ENCODE measurements at places on chromosomes 11 and 22.

DNA sequence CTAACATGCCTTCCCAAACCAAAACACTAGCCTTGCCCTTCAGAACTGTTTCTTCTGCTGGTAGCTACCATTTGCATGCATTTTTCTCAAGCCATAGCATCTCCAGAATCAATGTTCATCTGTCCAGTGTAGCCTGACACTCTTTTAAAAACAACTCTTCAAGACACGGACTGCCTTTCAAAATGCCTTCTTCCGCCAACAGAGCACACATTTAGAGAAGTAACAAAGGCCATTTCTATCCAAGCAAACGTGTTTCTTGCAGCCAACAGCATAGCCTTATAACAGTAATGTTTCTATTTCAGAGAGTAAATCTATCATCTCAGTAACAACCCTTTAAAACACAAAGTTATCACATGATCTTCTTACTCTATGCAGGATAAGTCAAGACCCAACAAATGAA, 143.3 kb upstream of the MTMR2 start:
- no peak for DNase-seq

- DNase-seq: no peak
Measured at GRCh38 chr11:93000511-93001476, 31.3 kb downstream of the MTNR1B start.

DNA sequence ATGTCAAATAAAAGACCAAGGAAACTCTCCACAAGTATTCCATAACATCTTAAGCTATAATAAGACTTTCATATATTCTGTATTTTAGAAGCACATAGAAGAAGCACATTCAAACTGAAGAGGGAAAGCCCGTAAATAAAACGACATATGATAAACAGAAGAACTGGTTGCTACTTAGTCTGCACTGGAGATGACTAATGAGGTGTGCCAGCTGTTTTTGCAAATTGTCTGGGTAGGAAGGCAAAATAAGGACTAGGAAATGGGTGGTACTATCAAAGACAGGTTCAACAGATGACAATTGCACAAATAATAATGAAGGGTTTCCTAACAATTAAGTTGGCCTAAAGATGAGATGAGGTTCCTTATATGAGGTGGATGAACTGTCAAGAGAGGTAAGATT, 593.2 kb upstream of the CCDC179 start:
- DNase-seq: no peak

DNA sequence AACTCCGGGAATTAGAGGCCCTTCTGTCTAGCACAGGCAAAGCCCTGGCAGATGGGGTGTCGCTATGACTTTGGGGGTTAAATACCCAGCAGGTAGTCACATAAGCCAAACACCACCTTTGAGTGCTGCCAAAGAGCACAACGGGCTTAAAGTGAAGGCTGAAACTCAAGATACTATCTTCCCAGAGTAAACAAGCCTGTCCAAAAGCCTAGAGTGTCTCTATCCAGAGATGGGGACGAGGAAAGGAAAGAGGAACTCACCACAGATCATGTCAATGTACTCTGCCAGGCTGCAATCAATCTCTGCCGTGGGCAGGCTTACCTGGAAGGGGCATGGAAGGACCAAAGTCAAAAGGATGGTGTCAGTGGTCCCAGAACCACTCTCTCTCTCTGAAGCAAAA, 14.5 kb downstream of the TMEM25 start:
- DNase-seq: no peak

- DNase-seq: no peak
Measured at GRCh38 chr11:110087812-110088534, 5.2 kb upstream of the ZC3H12C start.

DNA sequence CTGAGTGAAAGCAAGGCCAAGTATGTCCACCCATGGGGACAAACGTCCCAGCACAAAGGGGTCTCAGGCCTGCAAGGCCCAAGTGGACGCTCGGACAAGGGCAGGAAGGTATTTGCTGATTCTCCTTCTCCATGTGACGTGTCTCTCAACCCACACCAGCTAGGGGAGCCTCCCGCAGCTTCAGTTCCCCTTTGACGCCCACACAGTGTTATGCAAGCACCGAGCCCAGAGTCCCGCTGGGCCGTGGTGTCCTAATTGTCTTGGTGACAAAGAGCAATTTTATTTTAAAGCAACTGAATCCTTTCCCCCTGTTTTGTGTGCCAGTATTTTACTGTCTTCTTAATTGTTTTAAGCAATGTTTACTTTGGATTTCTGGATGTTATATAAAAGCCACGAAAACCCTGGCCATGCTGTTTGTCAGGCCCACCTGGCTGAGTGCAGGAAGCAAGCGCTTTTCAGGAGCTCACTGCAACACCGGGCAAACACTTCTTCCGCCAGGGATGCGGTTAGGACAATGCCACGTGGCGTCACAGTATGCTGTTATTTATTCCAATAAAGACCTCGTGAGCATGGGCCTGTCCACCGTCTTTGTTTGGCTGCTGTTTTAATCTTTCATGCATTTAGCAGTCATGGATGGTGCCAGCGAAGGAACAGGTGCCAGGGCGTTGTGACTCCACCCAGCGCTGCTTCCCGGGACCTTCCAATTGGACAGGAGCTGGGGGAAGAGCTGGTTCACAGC, 8.2 kb upstream of the PARVG start:
- no peak for DNase-seq

DNA sequence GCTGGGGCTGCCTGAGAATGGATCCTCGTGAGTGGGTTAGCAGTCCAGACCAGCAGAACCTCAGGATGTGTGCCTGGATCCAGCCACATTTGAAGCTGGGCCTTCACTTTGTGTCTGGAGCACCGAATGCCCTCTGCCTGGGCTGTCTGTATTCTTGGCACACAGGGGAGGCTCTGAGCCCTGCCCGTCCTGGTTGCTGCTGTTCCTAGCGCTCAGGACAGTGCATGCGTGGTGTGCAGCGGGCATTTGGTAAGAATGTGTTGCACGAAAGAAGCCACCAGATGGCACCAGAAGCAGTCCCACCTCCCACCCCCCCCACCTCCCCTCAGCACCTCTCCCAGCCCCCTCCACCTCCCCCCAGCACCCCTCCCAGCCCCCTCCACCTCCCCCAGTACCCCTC, 4.1 kb upstream of the MAPK11 start:
- peak; percentile 41 for DNase-seq

DNA sequence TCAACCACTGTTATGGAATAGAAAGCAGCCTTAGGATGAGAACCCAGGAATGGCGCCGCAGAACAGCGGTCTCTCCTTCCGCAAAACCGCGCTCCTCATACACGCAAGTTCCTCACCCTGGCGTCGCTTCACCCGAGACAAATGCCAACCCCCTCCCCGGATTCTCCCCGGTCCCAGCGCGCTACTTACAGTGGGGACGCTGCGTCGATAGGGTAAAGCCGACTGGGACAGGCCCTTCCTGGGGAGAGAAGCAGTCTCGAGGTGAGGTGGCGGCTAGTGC, 287 bp downstream of the RPS13 start:
- DNase-seq: no peak

- DNase-seq: no peak
Measured at GRCh38 chr11:85310479-85310878, 316.7 kb downstream of the DLG2 start.

DNA sequence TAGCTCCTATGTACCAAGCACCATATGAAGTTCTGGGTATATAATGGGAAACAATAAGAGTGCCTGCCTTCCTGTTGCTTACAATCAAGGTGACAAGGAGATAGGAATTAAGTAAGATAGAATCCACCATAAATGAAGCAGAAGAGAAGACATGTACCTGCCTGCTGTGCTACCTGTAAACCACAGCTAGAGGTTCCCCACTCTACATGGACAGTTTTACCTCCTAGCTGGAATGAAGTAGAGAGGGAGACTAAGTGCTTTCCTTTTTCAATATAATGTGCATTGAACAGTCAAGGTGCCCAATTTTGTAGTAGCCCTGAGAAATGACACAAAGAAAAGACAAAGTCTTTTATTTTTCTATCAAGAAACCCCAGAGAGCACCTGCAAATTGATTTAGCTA, 984.6 kb downstream of the DLG2 start:
- no peak for DNase-seq

DNA sequence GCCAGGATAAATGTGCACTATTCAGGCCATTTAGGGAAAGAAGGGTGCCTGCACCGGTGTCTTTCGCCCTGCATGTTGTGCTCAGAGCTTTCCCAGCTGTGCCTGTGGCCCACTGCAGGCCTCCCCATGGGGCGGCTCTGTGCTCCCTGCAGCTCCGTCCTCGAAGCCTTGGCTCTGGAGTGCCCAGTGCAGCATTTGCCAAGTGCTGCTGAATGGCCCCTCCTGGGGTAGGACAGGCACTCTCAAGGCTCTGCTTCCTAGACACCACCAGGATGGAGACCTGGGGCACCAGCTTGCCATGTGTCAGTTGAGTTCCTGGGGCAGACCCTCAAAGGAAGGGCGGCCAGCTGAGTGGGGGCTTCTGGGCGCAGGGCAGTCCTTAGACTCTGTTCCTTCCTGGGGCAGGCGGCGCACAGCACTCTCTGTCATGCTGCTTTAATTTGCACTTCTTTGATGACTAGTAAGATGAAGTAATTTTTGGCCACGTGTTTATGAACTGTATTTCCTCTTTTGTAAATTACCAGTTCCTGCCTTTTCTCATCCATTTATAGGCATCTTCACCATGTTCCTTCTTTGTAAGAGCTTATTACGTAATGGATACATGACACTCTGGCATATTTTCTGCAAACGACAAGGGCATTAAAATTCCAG, 32.1 kb upstream of the GNB1L start:
- peak; percentile 28 for DNase-seq

- no peak for DNase-seq
Measured at GRCh38 chr11:46947399-46948077, 11.0 kb downstream of the CSTPP1 start.

DNA sequence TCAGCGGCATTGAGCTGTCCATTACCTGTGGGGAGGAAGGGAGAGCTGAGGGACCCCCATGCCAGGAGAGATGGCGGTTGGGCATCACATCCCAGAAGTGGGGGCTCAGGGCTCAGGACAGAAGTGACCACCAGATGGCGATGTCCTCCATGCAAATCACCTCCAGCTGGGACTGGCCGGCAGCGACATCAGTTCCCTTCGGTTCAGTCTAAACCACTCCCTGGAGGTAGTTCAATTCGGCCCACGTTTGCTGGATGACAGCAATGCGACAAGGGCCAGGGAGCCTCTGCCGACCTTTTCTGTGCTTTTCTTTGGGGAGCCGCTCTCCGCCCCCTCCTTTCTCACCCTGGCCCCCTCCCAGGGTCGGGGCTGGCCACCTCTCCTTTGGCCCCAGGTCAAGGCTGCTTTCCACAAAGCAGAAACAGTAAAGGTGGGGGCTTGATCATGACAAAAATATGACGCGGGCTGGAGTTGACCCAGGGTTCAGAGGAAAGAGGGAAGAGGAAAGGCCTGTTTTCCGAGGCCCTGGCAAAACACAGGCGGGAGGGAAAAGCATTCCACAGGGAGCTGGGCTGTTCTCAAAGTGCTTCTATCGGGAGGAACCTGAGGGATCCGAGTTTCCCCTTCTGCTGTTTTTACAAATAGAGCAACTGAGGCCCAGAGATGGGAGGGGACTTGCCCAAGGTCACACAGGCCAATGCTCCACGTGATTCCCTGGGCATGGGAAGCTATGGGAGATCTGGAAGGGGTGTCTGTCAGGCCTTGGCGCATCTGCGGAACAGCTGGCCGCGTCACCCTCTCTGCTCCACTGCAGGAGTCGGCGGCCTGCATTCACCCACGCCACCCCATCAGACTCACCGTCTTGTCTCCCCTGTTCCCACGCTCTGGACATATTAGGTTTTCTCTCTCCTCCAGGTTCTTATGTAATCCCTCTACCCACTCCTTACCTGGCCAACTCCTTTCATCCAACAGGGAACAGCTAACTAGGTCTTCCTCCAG, 54.7 kb downstream of the FBXO7 start:
- peak; percentile 75 for DNase-seq

- no peak for DNase-seq
Measured at GRCh38 chr11:125201525-125202141, 37.1 kb downstream of the PKNOX2 start.

DNA sequence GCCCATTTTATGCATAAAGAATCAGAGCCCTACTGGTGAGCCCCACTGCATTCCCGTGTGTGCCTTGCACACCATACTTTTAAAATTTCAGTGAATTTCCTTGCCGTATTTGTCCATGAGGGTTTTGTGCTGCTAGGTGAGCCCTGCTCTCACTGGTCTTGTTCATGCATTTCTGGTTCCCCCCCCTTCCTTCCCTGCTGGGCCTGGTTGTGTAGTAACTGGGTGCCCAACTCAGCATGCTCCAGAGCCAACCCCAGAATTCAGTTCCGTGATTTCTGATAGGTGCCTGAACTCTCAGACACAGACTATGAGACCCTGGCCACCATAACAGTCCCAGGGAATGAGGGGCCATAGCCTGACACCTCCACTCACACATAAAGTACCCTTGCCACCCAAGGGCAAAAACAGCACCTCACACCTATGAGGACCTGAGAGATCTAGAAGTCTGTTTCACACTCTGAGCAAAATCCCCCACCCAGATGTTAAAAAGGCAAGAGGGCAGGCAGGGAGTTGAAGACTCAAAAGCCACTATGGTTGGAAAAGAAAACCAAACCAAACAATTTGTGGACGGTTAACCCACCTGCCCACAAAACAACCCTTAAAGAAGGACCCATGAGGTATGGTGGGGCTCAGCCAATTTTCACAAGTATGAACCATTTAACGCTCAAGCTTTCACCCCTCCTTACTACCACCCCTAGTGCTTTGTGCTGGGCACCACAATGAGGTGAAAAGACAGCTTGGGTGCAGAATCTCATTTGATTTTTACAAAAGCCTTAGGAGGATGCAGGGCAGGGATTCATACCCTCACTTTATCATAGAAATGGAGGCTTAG, 16.8 kb upstream of the IL10RA start:
- DNase-seq: no peak

DNA sequence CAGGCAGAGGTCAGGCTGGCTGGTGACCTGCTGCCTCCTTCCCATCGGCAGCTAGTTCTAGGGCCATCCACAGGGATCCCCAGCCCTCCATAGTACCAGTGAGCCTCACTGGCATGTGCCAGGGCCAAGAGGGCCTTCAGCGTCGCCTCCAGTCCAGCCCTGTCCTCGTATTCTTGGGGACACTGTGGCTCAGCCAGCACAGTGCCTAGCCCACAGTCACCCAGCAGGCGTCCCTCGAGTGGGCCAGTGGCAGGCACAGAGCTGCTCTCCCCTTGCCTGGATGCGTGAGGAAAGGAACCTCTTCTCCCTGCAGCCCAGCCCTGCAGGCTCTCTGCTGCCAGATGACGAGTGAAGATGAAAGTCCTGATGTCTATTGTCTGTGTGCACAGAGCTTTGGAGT, 10.6 kb upstream of the SH3BP1 start:
- no peak for DNase-seq

GRCh38 chr22:46460857-46461256, 76.6 kb downstream of the CELSR1 start:
- DNase-seq: no peak

GRCh38 chr11:10908215-10908951, 50.5 kb upstream of the ZBED5 start:
- no peak for DNase-seq
